ENCODE measurements at places on chromosomes 3 and 15. TPM values are rescaled to one million over a fixed set of nuclear protein-coding genes. Genes with fewer than 3 reads are reported as not detected.

- no peak for DNase-seq
These were observed 163.8 kb downstream of the SV2B start for GRCh38 chr15:91263632-91264531.

The CHRD gene
- total RNA-seq, result 2.8 TPM

The CDHR4 gene
- not detected for total RNA-seq

- no peak for DNase-seq
These were observed 360.4 kb upstream of the ROBO2 start for GRCh38 chr3:76679541-76679940.

DNA sequence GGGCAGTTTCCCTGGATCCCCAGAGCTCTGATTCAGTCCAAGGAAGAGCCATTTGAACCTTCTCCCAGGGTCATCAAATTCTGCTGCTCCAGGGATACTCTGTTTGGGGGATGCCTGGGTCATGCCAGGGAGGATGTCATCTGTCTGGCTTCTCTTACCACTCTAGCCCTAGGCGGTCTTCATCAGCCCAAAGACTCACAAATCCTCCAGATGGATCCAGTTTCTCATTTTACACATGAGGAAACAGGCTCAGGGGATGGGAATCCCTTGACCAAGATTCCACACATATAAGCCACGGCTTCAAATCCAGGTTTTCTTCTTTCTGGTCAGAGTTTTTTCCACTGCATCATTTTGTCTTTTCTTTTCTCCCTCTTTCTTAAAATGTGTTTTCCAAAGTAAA, 36.7 kb downstream of the SLC28A1 start:
- no peak for DNase-seq

The ADGRG7 gene
- 21.7 TPM for total RNA-seq

The RYK gene
- total RNA-seq, result 36.3 TPM

- DNase-seq, result no peak
These were observed 21.4 kb upstream of the DPH6 start for GRCh38 chr15:35567392-35567791.

DNA sequence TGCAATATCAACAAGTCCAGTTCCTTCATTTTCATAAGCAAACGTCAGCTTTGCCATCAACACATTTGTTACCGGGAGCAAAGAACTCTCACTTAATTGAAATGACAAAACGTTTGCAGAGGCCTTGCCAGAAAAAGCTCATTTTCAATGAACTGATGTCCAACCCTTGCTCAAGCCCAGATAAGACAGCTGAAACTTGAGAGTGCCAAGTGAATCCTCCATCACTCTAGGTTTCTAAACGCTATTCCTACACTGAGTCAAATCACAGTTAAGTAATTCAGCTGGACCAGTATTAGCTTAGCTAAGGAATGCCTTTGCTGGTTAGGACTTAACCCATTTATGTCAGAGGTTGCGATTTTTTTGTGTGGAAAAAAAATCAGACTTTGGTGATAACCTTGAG, 11.5 kb downstream of the CHSY1 start:
- no peak for DNase-seq

GRCh38 chr15:80152180-80152895, 461 bp upstream of the FAH start:
- peak; percentile 98 for DNase-seq

DNA sequence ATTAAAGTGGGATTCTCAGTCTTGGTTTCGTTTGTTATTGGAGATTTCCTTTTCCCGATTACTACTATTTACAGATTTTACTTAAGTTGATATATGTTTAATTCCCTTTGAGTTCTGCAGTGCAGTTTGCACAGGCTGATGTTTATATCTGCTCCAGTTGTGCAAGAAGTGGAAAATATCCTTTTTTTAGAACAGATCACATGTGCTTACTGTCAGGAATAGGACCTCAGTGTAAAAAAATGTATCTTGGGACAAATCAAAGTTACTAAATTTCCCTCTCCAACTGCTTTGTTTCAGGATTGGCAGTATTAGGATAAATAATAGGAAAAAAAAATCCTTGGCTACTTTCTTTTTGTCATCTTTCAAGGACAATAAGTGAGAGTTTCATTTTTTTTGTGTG, 6.9 kb downstream of the MITF start:
- no peak for DNase-seq

GRCh38 chr15:68818769-68819494, 1.8 kb downstream of the ANP32A start:
- DNase-seq, result peak; percentile 80

The LDHAL6B gene
- not detected for total RNA-seq

Measured in mucosa of descending colon (tissue), 3 donors.